GM23248 (cell line): ENCODE measurements at places on chromosomes 11 and 22. TPM values are rescaled to one million over a fixed set of nuclear protein-coding genes. Genes with fewer than 3 reads are reported as not detected.
A peak's percentile ranks its signal among the peaks of the same experiment; 100 is the strongest.

Gene LGR4
- total RNA-seq = 58.6 and 59.2 TPM in 2 replicates

Gene IPO7
- total RNA-seq = 101 and 111 TPM in 2 replicates

Gene UBQLNL
- total RNA-seq = 0.32 TPM in 1 of 2 replicates, not detected in the other

Gene MN1
- 24.8 and 25.9 TPM in 2 replicates for total RNA-seq

Gene DLG2
- 1.7 and 9.0 TPM in 2 replicates for total RNA-seq

Gene SMTNL1
- not detected in 2 replicates for total RNA-seq

Gene KLHDC7B
- not detected in 2 replicates for total RNA-seq

Gene HEPACAM
- total RNA-seq = not detected in 2 replicates

Gene DEFB131B
- not detected in 2 replicates for total RNA-seq

Gene ANO3
- 0.13 and 0.32 TPM in 2 replicates for total RNA-seq

Gene OR51F1
- not detected in 2 replicates for total RNA-seq

Gene NPAS4
- total RNA-seq = not detected in 2 replicates

Gene IFITM10
- 1.6 and 67.4 TPM in 2 replicates for total RNA-seq

Gene NUCB2
- 71.5 and 95.0 TPM in 2 replicates for total RNA-seq

Gene C11orf16
- total RNA-seq = not detected in 2 replicates

DNA sequence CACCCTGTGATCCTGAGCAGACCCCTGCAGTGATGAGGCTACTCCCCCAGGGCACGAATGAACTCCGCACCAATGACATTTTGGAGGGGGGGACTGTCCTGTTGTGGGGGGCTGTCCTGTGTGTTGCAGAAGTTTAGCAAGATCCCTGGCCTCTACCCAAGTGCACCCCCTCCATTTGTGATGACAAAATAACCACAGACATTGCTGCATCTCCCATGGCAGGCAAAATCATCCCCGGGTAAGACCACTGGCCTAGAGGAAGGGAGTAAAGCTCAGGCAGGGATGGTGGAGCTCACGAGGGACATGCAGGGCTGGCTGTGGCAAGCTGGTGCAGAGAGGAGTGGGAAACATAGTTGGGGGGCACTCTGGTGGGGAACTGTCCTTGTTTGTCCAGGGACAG, 40.6 kb downstream of the NECTIN1 start:
- DNase-seq = no peak

- no peak for DNase-seq
Observed at GRCh38 chr22:34801221-34801620, 264.7 kb upstream of the ISX start.

GRCh38 chr11:33819278-33820035, 45.1 kb upstream of the FBXO3 start:
- no peak for DNase-seq

DNA sequence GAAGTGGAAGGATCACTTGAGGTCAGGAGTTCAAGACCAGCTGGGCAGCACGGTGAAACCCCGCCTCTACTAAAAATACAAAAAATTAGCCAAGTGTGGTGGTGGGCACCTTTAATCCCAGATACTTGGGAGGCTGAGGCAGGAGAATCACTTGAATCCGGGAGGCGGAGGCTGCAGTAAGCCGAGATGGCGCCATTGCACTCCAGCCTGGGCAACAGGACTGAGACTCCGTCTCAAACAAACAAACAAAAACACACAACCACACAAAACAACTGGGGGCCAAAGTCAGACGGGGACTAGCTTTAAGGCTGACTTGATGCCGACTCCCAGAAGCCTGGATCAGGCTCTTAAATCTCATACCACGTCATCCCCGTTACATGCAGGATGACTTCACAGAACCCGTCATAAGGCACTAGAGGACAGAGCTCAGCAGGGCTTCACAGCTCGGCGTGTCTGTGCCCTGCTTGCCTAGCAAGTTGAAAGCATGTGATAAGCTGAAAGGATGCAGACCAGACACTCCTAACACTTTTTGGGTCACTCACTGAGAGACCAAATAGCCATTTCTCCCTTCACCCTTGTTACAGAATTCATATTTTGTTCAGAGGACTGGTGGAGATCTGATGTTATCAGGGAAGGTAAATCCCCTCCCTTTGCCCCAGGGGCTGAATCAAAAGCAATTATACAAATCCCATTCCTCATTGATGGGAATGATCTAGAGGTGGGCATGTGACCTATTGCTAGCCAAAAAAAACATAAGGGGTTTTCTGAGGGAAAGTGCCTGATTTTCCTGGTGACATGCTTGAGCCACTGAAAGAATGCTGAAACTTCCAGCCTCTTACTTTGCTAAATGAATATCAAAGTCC, 65.4 kb downstream of the GAB2 start:
- DNase-seq = no peak

DNA sequence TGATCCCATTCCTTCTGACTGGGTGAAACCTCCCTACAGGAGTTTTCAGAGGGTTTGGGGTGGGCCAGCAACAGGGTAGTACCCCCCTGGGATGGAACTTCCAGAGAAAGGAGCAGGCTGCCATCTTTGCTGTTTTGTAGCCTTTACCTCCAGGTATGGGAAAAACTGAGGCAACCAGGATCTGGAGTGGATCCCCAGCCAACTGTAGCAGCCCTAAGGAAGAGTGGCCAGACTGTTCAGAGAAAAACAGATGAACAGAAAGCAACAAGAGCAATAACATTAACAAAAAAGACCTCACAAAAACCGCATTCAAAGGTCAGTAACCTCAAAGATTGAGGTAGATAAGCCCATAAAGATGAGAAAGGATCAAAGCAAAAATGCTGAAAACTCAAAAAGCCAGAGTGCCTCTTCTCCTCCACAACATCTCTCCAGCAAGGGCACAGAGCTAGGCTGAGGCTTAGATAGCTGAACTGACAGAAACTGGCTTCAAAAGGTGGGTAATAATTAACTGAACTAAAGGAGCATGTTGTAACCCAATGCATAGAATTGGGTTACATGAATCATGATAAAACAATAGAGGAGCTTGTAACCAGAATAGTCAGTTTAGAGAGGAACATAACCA, 1288.6 kb upstream of the CNTN5 start:
- no peak for DNase-seq

- DNase-seq = no peak
Observed at GRCh38 chr11:1853376-1854131, 670 bp downstream of the LSP1 start.

DNA sequence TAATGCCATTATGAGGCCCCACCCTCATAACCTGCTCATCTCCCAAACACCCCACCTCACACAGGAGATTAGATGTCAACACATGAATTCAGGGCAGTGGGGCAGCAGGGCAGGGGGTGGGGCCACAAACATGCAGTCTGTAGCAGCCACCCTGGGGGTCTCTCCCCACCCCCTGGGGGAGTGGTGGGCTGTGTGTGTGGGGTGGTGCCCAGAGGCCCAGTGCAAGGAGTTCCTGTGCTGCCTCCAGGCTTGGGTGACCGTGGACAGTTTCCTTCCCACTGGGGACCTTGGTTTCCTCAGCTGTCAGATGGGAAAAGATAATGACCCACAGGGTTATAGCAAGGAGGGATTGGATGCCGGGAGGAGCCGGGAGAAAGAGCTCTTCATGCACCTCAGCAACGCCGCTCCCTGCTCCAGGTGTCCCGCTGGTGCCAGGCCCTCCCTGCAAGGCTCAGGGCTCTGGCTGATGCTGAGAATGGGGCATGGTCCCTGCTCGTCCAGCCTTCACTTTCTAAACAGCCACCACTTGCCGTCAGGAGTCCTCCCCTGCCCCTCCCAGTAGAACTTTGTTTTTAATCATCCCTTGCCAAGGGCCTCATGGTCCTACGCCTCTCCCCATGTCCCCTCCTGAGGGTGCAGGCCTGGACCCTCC, 2.0 kb upstream of the MRGPRF start:
- no peak for DNase-seq

GRCh38 chr11:26676641-26677040, 45.2 kb downstream of the SLC5A12 start:
- DNase-seq = no peak

GRCh38 chr11:370070-370941, 1.0 kb downstream of the B4GALNT4 start:
- no peak for DNase-seq

DNA sequence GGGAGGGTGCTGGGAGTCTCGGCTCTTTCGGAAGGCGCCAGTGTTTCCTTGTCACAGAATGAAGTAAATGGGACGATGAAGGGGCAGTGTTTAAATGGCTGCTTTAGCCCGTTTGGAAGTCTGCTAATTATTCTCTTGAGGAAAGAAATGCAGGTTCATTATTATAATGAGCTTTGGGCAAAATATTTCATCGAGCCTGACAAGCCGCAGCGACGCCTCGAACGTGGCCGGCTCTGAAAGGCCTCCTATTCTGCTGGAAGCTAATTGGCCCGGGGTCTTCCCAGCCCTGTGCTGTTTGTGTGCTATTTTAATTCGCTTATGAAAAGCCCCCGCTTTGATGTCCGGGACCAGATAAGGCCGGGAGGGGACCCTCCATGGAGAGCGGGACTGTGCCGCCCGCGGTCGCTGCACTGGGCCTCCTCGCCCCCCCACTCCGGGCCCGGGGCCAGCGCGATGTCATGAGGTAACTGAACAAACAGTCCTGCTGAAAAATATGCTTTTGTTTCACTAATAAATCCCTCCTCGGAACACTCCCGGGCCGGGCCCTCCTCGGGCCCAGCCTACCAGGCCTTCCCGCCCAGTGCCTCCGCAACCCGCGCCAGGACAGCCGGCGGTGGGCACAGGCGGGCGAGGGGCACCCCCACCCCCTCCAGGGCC, 78.4 kb downstream of the CDKN1C start:
- DNase-seq = no peak

- DNase-seq = no peak
Observed at GRCh38 chr22:21033895-21034294, 1.5 kb upstream of the SLC7A4 start.

DNA sequence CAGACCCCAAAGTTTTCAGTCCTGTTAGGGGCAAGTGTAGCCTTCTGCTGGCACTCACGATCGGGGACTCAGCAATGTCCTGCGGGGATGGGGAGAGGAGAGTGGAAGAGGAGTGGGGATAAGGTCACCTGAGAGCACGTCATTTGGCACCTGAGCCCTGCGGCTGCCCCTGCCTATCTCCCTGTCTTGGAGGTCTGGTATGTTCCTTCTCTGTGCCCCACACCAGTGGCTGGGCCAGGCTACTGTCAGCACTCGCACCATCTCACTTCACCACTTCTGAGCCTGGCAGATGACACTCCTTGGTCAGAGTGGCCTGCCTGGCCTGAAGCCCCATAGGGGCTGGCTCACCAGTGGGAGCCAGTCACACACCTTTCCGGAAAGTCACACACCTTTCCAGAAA, 20.1 kb upstream of the CHADL start:
- DNase-seq = no peak

- DNase-seq = no peak
Observed at GRCh38 chr22:48104102-48104738, 1341.8 kb downstream of the TBC1D22A start.

DNA sequence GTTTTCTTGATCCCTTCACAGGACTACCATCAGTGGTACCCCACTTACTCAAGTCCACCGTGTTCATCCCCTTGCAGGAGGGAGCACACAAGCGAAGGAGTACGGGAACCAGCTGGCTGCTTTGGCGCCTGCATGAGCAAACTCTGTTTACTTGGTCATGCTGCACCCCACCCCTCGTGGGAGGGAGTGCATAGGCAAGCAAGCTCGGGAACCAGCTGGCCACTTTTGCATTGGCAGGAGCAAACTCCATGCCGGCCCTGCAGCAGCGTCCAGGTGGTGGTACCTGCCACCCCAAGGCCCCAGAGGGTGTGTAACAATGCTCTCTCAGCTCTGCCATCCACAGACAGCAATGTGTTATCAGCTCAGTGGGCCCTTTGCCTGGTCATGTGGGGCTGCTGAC, 737.8 kb downstream of the FAM181B start:
- DNase-seq = no peak

DNA sequence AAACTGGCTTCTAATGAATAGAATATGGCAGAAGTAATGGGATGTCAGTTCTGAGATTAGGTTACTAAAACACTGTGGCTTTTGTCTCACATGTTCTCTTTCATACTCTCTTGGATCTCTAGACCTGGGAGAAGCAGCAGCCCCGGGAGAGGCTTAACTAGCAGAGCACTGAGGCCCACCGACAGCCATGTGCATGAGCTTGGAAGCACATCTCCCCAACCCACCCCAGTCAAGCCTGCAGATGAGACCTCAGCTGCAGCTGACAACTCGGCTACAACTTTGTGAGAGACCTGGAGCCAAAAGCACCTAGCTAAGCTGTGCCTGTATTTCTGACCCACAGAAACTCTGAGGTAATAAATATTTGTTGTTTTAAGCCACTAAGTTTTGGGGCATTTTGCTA, 100.8 kb downstream of the TRIM29 start:
- no peak for DNase-seq

- peak; percentile 86 for DNase-seq
Observed at GRCh38 chr11:8262552-8263108, 1.0 kb downstream of the LMO1 start.

DNA sequence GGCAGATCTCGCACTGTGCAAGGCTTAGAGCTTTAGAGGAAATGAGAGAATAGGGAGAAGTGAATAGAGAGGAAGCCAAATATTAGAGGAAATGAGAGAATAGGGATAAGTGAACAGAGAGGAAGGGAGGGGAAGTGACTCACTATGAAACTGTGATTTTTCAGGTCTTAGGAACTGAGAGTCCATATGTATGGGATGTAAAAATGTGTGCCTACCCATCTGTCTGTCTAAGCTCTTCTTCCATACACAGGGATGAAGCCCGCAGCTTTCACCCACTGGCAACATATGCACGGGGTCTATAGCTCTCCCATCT, 6.4 kb upstream of the CCDC86 start:
- no peak for DNase-seq

DNA sequence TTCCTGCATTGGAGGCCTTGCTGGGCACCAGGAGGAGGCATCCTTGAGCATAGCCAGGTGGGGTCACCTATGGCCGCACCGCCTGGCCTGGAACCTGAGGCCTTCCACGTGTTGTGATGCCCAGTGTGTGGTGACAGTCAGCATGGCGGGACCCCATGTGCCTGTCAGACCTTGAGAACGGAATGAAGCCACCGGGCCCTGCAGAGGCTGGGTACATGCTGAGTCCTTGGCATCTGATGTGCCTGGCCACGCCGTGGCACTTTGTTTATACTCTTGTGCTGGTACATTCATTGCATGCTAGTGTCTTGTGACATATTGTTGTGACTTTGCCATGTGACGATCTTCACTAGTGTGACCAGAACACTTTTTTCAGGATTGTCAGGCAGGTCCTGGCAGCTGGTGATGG, 8.5 kb upstream of the MYO7A start:
- no peak for DNase-seq

GRCh38 chr22:37260155-37260795, 16.2 kb upstream of the RAC2 start:
- DNase-seq = no peak

- peak; percentile 8 for DNase-seq
Observed at GRCh38 chr11:9936754-9937153, 272.9 kb downstream of the SWAP70 start.

- no peak for DNase-seq
Observed at GRCh38 chr22:49303061-49303735, 524.5 kb downstream of the BRD1 start.

GRCh38 chr11:63686926-63687325, 5.6 kb downstream of the RTN3 start:
- DNase-seq = peak; percentile 36

DNA sequence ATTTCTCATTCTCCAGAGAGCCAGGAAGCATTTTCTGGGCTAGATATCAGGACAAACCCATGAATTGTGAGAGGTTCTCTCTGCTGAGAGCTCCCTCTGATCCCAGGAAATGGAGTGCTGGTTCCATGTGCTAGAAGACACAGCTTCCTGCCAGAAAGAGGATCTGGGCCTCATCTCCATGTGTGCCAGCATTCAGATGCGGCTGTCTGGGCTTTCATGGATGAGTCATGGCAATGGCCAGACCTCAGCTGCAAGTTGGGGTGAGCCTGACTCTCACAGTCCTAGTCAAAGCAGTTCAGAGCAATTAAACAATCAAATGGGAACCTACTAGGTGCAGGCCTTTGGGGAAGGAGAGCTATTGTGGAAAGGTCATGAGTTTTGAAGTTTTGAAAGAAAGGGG, 82.3 kb upstream of the EED start:
- DNase-seq = peak; percentile 95

- DNase-seq = peak; percentile 47
Observed at GRCh38 chr11:64094463-64095260, 58.9 kb downstream of the FLRT1 start.
